ENCODE measurements at places on chromosomes 5 and 9.

DNA sequence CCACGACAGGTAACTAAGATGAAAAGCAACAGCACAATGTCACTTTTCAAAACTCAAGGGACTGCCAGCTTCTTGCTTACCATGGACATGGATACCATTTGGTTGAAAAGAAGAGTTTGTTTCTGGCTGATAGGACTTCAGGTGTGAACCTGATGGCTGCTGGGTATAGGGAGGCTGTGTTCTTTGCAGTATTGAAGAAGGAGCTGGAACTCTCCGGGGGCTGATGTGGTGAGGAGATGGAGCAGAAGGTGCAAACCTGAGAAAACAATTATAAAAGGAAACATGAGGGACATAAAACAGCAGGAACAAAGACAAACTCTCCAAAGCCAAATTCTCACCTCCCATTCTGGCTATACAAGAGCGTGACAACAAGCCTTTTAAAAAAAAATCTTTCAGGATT is 330.1 kb upstream of the RFX3 start:
- DNase-seq, result no peak

- no peak for DNase-seq
Measured at GRCh38 chr5:65913519-65913918, 12.9 kb upstream of the ERBIN start.

DNA sequence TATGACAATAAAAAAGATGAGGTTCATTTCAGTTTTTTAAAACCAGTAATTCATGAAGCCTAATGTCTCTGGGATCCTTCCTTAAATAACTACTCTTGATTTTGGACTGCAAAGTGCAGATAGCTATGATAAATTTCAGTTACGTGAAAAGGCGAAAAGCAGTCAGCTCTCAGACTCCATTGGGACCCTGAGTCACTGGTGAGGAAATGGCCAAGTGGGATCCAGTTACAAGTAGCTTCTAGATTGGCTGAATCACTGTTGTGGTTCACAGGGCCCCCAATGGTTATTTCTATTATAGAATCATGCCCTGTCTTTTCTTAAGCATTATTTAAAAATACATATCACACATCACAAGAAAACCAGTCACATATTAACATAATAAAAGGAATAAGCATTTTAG is 31.1 kb upstream of the PPP3R2 start:
- no peak for DNase-seq

GRCh38 chr5:171484460-171484899 is 65.0 kb downstream of the FGF18 start:
- no peak for DNase-seq

DNA sequence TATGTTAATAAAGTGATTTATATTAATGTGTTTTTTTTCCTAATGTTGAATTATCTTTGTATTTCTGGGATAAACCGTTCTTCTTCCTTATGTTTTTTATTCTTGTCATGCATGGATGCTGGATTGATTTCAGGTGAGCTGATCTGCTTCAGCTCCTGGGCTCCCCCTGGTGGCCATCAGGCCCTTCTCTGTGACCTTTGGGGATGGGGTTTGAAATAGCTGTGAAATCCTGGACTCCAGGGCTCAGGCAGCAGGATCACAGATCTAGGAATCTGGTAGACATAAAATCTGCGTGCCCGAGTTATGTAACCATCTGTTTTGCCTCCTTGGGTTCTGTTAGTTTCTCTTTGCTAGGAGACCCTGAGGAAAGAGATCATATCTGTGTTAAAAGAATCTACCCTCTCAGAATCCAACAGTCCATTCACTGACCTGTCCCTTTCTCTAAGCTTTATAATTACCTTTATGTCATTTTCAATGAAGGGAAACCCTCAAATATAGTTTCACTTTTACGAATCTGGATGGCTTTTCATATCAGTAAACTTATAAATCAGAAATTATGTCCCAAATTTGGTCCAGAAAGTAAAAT is 12.2 kb upstream of the OR13J1 start:
- peak; percentile 26 for DNase-seq

DNA sequence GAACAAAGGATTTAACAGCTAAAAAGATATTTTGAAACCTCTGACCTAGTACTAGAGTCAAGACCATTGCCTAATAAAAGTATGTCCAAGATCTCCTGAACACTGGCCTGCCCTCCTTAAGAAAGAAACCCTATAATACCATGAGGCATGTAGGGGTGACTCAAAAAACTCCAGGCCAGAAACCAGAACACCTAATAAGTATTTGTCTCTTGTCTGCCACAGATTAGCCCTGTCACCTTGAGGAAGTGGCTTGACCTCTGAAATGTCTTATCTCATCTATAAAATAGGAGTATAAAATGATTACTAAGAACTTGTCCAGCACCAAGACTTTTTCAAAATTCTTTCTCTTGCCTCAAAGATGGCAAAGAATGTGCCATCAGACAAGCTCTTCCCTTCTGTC is 125.5 kb upstream of the RASGRF2 start:
- no peak for DNase-seq

DNA sequence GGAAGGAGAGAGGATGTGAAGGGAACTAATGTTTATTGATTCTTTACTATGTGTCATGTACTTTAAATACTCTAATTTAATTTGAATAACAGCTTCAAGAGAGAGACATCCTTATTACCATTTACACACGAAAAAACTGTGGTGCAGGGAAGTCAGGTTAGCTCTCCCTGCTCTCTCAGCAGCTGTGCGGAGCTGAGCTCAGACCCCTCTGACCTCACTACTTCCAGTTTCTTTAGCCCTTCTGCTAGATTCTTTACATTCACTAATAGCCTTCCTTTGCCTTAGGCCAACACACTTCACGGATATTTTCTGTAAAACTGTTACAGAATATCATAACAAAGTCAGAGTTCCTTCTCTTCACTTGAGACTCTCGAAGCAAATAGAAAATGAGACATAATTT is 131.3 kb upstream of the ARRDC3 start:
- DNase-seq, result no peak

DNA sequence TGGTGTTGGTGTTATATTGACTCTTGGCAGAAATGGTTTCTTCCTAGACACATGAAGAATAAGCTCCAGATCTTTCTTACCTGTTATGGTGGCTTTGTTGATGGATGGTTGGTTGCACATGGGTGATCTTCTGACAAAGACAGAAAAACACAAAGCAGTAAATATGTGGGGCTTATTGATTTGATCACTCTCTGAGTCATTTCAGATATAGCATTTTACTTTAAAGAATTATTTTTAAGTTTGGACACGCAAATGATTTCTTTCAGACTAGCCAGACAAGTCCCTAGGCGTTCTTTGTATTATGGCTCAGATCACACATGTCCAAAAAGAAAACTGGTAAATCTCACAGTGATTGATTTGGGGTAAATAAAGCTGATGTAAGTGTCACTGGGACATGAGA is 597.6 kb downstream of the RAB3C start:
- no peak for DNase-seq

- DNase-seq, result no peak
Measured at GRCh38 chr9:101054657-101055056, 26.1 kb downstream of the PLPPR1 start.
